Stimulated activated CD4-positive, alpha-beta T cell treated with anti-CD3 and anti-CD28 coated beads, Interleukin-1b, Interleukin-23, amount 100 ng/mL, for 24 hours (primary cell): ENCODE measurements at places on chromosomes 7 and 10.

GRCh38 chr7:6170571-6171531 lies 101.6 kb downstream of the CYTH3 start:
- no peak for DNase-seq

GRCh38 chr10:68110027-68110426 lies 739 bp downstream of the MYPN start:
- DNase-seq = no peak

DNA sequence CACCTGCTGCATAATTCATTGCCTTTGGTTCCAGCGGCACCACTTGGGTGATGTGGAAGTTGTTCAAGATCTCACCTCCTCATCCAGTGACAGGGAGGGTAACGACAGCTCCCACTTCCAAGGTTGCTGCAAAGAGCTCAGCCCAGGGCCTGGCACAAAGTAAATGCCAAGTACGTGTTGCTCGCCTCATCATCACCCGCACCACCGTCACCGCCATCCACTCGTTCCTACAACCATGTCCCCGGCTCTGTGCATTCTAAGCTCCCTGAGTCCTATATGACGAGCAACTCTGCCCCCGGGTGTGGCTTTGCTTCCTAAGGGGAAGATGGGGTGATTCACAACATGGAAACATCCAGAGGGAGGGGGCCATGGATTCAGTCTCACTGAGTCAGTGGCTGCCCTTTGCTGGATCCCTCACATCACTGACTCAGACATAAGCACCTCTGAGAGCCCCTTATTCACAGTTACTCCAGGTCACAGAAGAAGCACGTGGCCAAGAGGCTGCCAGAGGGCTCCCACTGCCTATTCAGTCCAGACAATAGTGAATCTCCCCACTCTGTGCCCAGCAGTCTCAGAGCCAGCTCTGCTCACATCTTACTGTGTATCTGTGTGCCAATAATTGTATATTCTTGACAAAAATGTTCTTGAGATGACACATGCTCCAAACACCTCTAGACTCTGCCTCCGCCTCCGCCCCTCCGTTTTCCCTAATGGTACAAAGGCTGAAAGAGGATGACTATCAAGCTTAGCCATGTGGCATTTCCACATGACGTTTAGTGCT lies 159.1 kb downstream of the GFRA1 start:
- no peak for DNase-seq

DNA sequence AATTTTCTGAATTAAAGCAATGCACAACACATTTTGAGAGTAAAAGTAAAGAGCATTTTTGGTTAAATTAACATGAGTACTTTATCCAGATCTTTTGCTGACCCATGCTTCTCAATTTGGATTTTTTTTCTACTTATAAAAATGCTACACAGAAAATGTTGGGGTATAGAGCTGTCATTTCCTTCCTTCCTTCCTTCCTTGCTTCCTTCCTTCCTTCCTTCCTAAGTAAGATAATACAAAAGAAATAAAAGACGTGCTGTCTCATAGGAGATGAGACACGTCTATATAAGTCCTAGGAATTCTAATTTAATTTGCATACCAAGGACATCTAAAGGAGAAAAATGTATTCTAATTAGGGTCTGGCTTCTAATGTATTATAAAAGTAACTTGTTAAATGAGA lies 31.0 kb upstream of the CAV2 start:
- no peak for DNase-seq

GRCh38 chr10:13969118-13969791 lies 361.5 kb downstream of the FRMD4A start:
- DNase-seq = no peak
